T-helper 2 cell (primary cell): ENCODE measurements at places on chromosomes 2 and 18.
A peak's percentile ranks its signal among the peaks of the same experiment; 100 is the strongest.

- DNase-seq: no peak
Measured at GRCh38 chr18:22412176-22412911, 5.4 kb downstream of the CTAGE1 start.

GRCh38 chr2:155518094-155518493 is 814.4 kb downstream of the NR4A2 start:
- DNase-seq: no peak

- no peak for DNase-seq
Measured at GRCh38 chr2:127208313-127208712, 11.8 kb downstream of the CYP27C1 start.

GRCh38 chr2:71538241-71538640 is 84.9 kb downstream of the DYSF start:
- no peak for DNase-seq

DNA sequence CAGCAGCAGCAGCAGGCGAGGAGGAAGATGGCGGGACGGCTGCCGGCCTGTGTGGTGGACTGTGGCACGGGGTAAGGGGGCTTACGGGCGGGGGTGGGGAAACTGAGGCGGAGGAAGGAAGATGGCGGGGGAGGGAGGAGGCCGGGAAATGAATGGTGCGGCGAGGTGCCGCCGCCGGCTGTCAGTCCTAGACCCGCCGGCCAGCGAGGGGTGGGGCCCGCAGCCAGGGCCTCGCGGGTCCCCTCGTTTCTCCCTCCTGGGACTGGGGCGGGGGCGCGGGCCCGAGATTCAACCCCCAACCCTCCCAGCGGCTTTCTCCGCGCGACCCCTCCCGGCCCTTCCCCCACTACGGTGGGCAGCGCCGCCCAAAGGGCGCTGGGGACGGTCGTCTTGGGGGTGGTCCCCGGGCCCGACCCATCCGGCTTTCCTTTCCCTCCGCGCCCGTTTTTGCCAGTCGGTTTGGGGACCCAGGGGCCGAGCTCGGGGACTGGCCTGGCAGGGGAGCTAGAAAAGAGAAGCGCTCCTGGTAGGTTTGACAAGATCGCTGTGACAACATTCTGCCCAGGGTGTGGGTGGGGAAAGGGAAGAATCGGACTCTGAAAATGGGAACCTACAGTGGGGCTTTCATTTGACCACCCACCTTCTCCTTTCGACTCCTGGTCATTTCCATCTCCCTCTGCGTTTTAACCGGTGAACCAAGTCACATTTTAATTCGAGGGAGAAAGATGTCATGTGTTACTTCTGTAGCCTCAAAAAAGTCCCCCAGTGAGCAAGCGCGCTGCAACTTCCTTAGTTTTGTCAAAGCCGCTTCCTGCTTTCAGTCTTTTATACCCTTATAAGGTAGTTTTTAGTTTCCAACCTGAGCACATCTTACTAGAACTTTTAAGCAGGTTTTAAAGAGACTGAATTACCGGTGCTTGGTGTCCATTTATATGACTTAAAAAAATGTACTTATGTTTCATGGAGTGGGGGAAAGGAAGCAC is 655 bp downstream of the ACTR3 start:
- peak; percentile 73 for DNase-seq

DNA sequence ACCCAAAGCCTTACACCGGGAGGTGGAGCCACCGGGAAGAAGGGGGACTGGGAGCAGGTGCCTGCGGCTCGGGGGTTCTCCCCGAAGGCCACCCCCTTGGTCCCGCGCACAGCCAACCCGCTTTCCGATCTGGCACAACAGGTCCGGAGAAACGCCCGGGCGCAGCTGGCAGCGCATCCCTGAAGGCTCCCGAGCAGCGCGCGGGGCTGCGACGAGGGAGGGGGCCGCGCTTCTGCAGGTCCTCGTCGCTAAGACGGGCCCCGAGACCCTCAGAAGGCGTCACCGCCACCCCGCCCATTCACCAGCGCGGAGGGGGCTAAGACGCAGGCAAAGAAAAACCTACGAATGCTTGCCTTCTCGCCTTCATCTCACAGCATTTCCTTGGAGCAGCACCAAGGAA is 1.8 kb downstream of the CBLN2 start:
- DNase-seq: peak; percentile 1
